ENCODE measurements at places on chromosomes 12 and 14.

DNA sequence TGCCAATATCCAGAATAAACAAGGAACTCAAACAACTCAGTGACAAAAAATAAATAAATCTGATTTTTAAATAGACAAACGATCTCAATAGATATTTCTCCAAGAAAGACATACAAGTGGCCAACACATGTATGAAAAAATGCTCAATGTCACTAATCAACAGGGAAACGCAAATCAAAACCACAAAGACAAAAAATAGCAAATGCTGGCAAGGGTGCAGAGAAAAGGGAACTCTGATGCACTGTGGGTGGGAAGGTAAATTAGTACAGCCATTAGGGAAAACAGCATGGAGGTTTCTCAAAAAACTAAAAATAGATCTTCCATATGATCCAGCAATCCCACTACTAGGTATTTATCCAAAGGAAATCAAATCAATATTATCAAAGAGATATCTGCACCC is 3.5 kb upstream of the EIF5 start:
- no peak for DNase-seq

- DNase-seq: no peak
Observed at GRCh38 chr14:68808696-68809480, 16.0 kb upstream of the ZFP36L1 start.

DNA sequence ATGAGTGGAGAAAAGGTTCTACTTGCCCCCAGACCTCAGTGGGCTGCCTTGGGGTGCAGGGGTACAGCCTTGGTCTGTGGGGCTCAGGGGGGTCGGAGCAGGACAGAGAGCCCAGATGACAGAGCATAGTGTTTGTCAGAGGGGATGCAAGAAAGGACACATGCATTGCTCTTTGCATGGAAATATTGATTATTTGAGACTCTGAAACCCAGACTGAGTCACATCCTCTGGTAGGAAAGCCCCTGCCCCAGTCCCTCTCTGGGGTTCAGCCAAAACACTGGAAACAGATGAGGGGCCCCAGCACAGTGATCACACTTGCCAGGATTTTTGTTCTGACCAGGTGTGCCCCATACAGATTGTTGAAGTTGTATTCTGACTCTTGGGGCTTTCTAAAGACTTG is 1094.4 kb downstream of the BCL11B start:
- DNase-seq: no peak

DNA sequence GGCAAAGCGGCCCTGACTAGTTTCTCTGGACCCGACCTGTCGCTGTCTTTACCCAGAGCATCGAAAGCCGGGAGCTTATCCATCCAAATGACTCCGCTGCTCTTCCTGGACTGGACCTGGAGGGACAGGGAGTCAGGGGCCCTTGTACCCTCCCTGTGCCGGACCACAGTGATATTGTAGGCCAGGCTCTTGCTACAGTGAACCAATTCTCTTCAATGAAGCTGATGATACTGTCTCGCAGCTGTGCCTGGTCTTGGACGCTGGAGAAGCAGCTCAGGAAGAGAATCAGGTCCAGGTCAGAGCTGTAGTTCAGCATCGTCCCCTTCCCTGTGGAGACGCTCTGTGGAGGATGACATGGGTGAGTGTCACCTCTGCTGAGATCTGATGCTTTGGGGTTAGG is 14.7 kb upstream of the OASL start:
- no peak for DNase-seq

DNA sequence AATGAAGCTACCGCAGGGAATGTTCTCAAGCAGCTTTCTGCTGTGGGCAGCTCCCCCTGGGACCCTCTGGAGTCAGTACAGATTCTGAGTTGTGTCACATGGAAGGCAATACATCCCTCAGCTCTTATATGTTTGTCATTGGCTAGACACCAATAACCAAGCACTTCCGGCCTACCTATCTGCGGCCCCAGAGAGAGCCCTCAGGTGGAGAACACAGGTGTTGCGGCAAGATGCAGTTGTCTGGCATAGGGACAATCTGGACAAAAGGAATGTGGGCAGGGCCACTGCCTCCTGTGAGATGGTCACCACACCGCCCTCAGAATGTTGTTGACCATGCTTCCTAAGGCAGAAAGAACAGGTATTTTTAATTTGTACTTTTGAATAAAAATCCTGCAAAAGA is 118.7 kb downstream of the BRMS1L start:
- DNase-seq: no peak

DNA sequence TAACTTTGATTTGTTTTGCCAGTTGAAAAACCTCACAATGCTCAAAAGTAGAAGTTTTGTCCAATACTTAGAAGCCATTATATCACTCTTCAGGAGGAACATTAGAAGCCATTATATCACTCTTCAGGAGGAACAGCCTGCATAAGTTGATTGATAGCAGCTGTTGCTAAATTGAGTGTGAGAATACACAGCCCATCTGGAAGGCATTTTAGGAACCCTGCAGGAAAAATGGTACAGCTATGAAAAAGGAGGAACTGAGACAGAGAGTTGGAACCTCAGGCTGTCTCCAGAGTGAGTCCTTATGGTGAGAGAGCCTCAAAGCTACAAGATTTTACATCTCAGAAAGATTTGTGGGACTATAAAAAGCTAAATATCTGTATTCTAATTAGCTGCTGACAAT is 207.0 kb downstream of the MYRFL start:
- DNase-seq: no peak

DNA sequence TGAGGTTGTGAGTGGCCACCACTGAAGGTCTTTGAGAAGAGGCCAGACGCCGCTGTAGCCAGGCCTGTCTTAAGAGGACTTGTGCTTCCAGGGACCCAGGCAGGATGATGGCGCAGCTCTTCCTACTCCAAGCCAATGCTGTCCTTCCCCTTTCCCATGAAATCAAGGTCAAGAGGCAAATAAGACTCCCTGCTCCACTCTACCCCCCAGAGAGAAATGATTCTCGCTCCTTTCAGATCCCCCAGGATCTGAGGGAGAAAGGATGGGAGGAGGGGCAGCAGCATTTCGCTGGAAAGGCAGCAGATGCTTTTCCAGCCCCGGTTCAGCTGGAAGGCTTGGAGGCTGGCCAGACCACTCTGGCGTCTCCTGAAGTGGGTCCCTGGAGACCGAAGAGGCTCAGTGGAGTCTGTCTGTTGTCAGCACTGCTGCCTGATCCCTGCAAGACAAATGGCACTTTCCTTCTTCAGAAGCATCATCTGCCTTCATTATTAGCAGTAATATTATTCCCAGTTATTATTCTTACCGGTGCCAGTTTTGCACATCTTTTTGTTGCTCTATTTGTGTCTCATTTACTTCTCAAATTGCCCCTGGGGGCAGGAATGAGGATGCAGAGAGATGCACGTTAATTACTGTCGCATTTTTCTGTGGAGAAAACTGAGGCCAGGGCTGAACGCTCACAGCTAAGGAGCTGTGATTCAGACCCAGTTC is 51.4 kb downstream of the C14orf132 start:
- DNase-seq: no peak

- no peak for DNase-seq
Observed at GRCh38 chr12:113796066-113796827, 169.9 kb downstream of the RBM19 start.

All from AML-193 (cell line).